A549 treated with Hydrocortisone at 1 μM for 4 hours (cell line): ENCODE measurements at places on chromosomes 3 and 15. TPM values are rescaled to one million over a fixed set of nuclear protein-coding genes. Genes with fewer than 3 reads are reported as not detected.

DAZL gene
- total RNA-seq: not detected in 5 replicates

GRIP2 gene
- total RNA-seq: 1.0 to 1.6 TPM (median 1.2 TPM) in 5 replicates

AADACL2 gene
- total RNA-seq: not detected in 5 replicates

GOLGA6C gene
- not detected in 5 replicates for total RNA-seq

LMCD1 gene
- 58.0 to 77.2 TPM (median 72.3 TPM) in 5 replicates for total RNA-seq

CLDN18 gene
- total RNA-seq: not detected in 5 replicates

SNX33 gene
- 11.9 to 14.5 TPM (median 13.9 TPM) in 5 replicates for total RNA-seq

FBXL2 gene
- 7.3 to 8.7 TPM (median 7.4 TPM) in 5 replicates for total RNA-seq

GOLGA8N gene
- 0.91 to 1.6 TPM (median 1.3 TPM) in 5 replicates for total RNA-seq

CAMKV gene
- 0.18 to 0.35 TPM (median 0.24 TPM) in 5 replicates for total RNA-seq

CYP1A2 gene
- not detected in 5 replicates for total RNA-seq

XRN1 gene
- 2.9 to 6.3 TPM (median 4.2 TPM) in 5 replicates for total RNA-seq

KNG1 gene
- 0.06 TPM in 1 of 5 replicates, not detected in the others for total RNA-seq

ARL14 gene
- total RNA-seq: 0.25 to 0.52 TPM (median 0.40 TPM) in 5 replicates

TBL1XR1 gene
- 14.8 to 24.9 TPM (median 18.9 TPM) in 5 replicates for total RNA-seq

UROC1 gene
- total RNA-seq: not detected in 5 replicates

NUP210 gene
- total RNA-seq: 34.0 to 42.3 TPM (median 39.4 TPM) in 5 replicates

CEMIP gene
- total RNA-seq: 1.0 to 1.6 TPM (median 1.2 TPM) in 5 replicates

FANCD2OS gene
- total RNA-seq: not detected in 5 replicates

GOLGA8G gene
- total RNA-seq: not detected in 5 replicates

NRROS gene
- 0.03 TPM in 1 of 5 replicates, not detected in the others for total RNA-seq

TGM5 gene
- not detected in 5 replicates for total RNA-seq

MKRN3 gene
- 1.6 to 2.8 TPM (median 2.2 TPM) in 5 replicates for total RNA-seq

SLC22A14 gene
- 0.05 to 0.06 TPM (median 0.06 TPM) in 4 of 5 replicates, not detected in the other for total RNA-seq
